ENCODE measurements at places on chromosomes 1 and 21.

- peak; percentile 37 for DNase-seq
Measured at GRCh38 chr1:245153081-245153551, 1.7 kb upstream of the KIF26B start.

GRCh38 chr1:26820784-26821269 is 5.7 kb upstream of the ZDHHC18 start:
- DNase-seq: no peak

- no peak for DNase-seq
Measured at GRCh38 chr1:54777011-54777410, 12.7 kb upstream of the PARS2 start.

DNA sequence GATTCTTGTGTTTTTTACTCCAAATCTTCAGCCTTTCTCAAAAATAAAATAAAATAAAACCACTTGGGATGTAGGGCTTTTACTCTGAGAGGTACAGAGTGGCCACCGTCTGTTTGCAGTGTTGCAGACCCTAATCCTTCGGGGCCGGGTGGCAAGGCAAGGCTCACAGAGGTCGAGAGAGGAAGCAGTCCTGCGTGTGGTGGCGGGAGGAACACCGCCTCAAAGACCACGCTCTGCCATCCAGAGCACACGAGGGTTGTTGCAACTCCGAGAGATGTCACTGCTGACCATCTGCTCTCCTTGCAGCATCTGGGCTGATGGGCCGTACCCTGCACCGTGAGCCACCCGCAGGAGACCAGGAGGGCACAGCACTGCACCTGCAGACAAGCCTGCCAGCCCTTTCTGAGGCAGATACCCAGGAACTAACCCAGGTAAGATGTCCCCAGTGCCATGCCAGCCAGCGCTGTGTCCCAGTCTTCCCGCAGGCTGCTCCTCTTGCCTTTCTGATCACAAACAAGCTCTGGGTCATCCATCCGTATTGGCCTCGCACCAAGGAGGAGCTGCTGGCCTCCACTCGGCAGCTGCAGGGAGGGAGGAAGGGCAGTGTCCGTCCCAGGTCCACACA is 31.5 kb downstream of the SNAP47 start:
- DNase-seq: no peak

DNA sequence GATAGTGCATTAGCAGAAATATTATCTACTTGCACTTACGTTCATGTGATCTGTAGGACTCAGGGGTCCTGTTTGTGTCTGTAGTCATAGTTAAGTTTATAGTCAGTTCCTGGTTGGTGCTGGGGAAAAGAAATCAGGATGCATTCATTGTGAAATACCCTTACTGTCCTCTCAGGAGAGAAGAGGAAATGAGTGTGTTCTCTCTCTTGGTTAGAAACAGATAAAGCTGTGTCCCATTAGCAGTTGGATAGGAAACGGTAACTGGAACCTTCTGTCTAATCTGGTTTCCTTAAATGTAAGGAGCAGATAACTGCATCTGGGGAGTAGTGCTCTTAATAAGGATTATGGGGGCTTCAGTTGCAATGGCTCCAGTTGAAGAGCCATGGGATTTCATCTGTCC is 8.9 kb downstream of the SDCCAG8 start:
- no peak for DNase-seq

GRCh38 chr1:11187494-11187893 is 1.7 kb upstream of the ANGPTL7 start:
- DNase-seq: no peak

GRCh38 chr1:26021647-26022403 is at the start of gene EXTL1:
Gene EXTL1, plus strand, starts transcription at chr1:26021775. Its CDS starts 872 bp downstream, at chr1:26022647.
- peak; percentile 63 for DNase-seq

DNA sequence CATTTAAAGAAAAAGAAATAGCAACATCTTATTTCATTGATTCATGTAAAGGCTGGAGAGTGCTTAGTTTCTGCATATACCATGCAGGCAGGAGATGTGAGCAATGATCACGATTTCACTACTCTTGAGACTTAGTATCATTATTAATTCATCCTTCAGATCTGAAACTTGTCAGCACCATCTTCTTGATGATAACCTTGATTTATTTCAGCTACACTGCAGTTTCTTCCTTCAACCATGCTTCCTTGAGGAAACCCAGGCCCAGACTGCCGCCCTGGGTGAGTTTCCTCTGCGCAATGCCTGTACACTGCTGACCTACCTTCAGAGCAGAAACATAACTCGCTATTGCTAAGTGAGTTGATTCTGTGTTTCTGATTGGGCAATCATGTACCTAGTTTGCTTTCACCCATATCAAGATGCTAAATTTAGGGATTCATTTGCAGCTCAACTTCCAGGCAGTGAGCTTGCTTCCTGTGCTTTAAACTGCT is 13.5 kb upstream of the BCL10 start:
- DNase-seq: no peak

DNA sequence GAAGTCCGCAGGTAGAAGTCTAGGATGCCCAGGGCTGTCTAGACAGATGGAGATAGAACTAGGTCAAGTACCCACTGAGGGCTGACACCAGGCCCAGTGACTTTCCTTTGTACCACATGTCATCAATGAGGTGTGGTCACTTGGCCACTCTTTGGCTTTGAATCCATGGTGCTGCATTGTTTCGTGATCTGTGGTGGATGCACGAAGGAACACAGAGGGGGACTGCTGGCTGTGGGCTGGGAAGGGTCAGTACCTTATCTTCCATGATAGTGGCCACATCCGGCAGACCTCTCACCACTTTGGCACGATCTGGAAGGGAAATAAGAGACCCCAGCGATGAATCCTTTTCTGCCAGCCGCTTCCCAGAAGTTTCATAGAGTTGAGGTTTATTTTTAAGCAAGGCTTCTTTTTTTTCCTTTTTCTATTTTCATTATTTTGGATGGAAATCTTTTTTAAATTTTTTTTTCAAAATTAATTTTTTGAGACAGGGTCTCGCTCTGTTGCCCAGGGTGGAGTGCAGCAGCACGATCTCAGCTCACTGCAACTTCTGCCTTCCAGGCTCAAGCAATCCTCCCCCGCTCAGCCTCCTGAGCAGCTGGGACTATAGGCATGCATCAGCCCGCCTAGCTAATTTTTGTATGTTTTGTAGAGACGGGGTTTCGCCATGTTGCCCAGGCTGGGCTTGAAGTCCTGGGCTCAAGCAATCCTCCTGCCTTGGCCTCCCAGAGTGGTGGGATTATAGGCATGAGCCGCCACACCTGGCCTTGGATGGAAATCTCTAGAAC is 53.1 kb downstream of the MYOM3 start:
- DNase-seq: no peak

GRCh38 chr1:8981169-8981568 is 35.5 kb downstream of the CA6 start:
- no peak for DNase-seq

GRCh38 chr21:39510240-39510639 is 58.5 kb downstream of the SH3BGR start:
- DNase-seq: no peak

- DNase-seq: no peak
Measured at GRCh38 chr1:169348383-169349036, 19.1 kb downstream of the NME7 start.

DNA sequence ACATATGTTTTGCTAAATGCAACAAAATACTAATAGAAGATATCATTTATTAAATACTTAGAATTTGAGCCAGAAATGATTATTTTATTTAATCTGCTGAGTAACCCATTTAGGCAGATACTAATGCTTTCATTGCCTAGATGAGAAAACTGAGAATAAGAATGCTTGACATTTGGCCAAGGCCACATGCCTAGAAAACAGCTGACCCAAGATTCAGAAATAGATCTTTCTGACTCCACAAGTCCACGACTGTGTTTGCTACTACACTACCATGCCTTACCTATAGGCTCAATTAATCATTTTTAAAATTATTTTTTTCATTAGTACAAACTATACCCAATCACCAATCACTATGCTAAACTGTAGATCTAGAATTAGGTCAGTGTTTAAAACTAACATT is 129.7 kb downstream of the ATP1B1 start:
- DNase-seq: no peak

GRCh38 chr1:90344963-90345730 is 350.2 kb downstream of the ZNF326 start:
- no peak for DNase-seq
